ENCODE measurements at places on chromosomes 1 and 21.
A peak's percentile ranks its signal among the peaks of the same experiment; 100 is the strongest.

DNA sequence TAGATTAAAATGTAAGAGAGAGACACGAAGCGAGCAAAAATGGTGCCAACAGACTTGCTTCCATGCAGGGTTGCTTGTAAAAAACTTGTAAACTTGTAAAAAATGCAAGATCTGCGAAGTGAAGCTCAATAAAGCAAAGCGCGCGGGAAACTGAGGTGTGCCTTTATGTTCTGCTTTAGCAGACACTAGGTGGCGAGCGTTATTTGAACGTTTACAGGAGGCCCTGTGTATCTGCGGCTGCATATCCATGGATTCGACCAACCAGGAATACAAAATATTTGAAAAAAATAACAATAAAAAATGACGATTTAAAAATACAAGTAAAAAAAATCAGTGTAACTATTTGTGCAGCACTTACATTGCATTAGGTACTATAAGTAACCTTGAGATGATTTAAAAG lies 1.5 kb downstream of the UBE2G2 start:
- DNase-seq, result no peak

- no peak for DNase-seq
These were observed 68.4 kb upstream of the IPO9 start for GRCh38 chr1:201760516-201760915.

DNA sequence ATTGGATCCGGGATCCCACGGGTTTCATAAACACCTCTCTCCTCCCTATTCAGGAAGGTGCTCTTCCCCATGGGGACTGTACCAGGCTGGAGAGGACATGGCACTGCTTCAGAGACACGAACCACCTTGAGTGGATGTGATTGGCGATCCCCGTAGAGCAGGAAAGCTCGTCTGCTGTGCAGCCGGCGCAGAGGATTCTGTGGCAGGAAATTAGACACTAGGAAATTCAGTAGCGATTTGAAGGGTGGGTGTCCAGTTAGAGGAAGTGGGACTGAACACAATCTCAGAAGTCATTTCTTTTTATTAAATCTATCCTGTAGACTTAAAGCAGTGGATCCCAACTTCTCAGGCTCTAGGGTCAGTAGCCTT lies 767 bp downstream of the PDIK1L start:
- no peak for DNase-seq

DNA sequence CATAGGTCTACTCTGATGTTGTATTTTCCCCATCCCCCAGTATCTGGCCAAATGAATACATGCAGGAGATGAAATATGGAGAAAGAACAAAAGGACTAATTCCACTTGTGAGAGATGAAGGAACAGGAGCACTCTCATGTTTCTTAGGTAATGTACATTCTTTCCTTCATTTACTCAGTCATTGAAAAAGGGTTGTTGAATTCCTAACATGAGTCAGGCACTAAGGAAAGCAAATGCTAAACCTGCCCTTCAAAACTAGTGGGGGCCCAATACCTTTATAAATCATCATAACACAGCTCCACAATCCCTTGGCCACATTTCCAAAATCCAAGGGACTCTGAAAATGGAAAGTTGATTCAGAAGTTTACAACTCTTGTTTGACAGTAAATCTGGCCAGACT lies 94.3 kb downstream of the DIRAS3 start:
- DNase-seq, result no peak

GRCh38 chr1:200048244-200048643 lies 20.7 kb downstream of the NR5A2 start:
- no peak for DNase-seq

- peak; percentile 99 for DNase-seq
These were observed 893.4 kb upstream of the ADGRL4 start for GRCh38 chr1:79899914-79900313.

DNA sequence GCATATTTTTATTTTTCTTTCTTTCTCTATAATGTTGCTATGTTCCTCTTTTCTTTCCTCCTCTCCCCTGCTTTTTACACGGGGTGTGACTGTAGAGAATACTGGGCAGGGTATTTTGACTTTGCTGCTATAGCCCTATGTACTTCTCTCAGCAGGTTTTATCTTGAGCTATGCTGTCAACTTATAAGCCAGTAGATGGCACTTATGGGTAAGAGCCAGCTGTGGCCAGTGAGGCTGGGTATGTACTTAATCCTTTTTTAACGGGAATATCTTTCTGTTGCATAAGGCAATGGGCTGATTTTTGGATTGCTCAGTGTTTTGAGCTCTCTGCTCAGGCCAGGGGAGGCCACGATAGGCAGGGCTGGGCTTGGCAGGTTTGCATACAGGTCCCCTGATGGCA lies 99.0 kb downstream of the KCNK2 start:
- DNase-seq, result no peak

DNA sequence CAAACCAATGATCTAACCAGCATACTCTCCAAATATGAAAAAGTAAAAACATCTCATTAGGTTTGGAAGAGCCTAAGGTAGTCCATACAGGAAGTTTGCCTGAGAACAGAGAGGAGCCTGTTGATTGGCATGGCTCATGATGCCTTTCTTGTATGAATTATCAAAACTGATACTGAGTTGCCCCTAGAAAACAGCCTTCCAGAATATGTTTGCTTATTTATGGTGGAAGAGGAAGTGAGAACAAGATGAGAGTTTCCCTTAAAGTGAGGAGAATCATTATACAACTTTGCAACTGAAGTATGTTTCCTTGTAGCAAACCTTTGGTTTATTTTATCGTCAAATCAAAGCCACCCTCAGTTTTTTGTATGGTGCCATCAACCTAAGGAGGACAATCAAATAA lies 23.8 kb upstream of the KIAA1614 start:
- DNase-seq, result no peak

DNA sequence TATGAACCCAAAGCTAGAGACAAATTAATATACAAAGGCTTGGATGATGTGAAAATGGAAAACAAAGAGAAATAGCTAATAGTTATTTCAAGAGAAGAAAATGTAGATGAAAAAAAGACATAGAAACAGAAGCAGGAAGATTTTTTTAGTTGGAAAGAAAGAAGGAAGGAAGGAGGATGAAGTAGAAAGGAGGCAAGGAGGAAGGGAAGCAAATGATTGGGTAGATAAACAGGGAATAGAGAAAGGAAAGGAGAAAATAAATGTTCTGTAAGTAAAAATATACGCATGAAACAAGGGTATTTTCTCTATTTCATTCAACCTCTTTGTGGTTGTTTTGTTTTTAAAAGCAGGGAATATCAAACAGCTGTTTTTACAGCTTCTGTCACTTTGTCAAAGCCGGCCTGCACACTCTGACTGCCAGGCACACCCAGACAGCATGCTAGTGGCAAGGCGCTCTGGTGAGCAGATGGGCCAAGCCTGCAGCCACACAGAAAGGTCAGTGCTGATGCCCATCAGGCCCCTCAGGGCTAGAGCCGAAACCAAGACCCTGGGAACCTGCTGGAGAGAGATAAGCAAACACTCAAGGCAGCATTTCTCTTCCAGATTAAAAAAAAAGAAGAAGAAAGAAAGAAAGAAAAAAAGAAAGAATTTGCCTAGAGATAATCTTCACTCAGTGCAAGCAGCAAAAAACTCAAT lies 72.9 kb upstream of the CTTNBP2NL start:
- no peak for DNase-seq

DNA sequence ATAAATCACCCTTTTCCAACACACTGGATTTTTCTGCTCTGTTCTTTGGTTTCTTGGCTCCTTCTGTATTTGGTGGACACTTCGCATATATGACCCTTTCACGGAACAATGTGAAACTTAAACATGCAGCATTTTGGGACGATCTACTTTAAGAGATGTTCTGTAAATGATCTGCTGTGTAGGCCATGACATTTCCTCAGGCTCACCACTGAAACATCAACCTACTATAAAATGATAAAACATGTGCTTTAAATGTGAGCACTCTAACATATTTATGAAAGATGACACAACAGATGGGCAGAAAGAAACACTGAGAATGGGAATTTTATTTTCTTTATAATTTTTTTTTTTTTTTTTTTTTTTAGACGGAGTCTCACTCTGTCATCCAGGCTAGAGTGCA lies 316.3 kb upstream of the GREM2 start:
- DNase-seq, result no peak

DNA sequence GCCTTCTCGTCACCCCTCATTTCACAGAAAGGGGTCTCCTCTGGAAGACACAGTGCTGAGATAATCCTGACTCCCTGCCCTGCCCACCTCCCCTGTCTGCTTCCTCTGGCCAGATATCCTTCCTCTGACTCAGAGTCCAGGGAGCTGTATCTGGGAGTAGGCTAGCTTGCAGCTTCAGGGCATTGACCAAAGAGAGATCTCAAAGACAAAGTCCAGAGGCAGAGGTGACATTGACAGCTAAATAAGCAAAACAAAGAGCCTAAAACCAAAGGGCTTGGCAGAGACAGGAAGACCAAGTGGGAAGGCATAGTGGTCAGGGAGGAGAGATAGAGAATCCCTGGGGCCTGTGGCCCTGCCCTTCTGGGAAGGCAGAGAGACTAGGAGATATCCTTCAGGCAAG lies 64.9 kb downstream of the TNR start:
- no peak for DNase-seq

DNA sequence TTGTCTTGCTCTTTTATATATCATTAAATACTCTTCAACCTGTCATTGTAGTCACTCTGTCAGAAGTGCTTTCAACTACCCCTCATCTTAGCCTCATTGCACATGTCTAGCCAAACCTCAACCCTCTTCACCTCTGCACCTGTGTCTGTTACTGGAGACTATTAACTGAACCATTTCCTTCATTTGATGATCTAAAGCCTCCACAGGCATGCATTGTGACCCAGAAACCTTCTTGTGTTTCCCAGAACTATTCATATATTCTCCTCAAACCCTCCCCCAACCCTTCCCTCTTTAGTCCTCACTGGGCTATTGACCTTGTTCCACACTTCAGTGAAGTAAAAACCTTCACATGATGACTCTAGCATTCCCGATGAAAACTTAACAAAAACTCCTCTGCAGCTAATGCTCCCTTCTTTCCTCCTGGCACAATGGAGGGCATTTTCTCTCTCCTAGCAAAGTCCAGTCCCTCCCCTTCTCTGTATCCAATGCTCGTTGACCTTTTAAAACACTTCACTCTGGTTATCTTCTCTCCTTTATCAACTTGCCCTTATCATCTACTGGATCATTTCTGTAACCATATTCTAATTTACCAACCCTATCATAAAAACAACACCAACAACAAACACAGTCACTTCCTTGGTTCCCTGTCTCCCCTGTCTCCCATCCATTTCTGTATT lies 86.1 kb downstream of the BACH1 start:
- DNase-seq, result no peak

DNA sequence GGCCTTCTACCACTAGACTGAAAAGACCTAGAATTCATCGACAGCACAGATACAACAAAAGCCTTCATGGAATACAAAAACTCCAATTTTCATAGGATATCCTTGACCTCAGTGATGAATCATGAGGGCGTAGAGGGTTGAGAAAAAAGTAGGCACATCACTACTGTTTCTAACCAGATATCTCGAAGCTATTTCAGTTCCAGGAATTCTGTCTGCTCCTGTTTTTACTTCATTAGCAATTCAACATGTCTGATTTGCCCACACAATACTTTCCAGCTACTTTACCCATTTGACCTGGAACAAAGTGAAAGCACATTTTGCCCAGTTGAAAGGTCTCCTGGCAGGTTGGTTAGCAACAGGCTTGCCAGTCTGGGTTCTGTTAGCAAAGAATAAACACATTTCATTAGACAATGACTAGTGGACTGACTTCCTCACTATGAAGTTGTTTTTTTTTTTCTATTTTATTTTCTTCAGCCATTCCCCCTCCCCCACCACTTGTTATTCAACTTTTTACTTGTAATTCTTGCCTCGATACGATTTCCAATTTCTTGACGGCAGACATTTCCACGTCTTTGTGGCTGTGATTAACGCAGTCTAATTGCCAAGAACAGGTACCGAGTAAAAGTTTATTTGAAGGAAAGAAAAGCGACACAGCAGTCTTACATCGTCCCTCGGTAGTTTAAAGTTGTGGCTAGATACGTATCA lies 4.0 kb upstream of the ZBTB18 start:
- no peak for DNase-seq

- DNase-seq, result no peak
These were observed 331.1 kb downstream of the PTPRC start for GRCh38 chr1:198969981-198970380.

DNA sequence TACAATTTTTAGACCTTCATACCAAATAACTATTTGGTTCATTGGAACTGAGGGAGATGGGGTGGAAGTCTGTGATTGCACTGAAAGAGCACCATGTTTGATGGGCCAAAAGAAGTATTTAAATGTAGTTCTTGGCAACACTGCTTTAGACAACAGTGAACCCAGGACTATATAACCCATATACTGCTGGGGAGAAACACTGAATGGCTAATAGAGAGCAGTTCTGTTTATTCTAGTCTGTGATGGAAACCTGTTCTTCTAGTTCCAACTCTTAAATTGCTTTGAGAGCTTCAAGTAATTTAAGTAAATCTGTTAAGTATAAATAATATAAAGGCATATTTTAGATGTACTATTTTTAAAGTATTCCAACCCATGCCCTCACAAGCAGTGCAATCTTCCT lies 96.3 kb downstream of the NIBAN1 start:
- no peak for DNase-seq

Data from HFFc6 (cell line).